Activated T-cell treated with anti-CD3 and anti-CD28 coated beads, Interleukin-2, amount 50 U/mL, for 48 hours (primary cell): ENCODE measurements at places on chromosomes 7 and 10.

- no peak for DNase-seq
These were observed 217.1 kb upstream of the ZMIZ1 start for GRCh38 chr10:78851647-78852046.

- no peak for DNase-seq
These were observed 111.7 kb downstream of the LARP4B start for GRCh38 chr10:819816-820215.

GRCh38 chr7:6395898-6396595, 51.7 kb downstream of the DAGLB start:
- DNase-seq = no peak

- no peak for DNase-seq
These were observed 64.0 kb downstream of the CDK14 start for GRCh38 chr7:90660100-90660499.

DNA sequence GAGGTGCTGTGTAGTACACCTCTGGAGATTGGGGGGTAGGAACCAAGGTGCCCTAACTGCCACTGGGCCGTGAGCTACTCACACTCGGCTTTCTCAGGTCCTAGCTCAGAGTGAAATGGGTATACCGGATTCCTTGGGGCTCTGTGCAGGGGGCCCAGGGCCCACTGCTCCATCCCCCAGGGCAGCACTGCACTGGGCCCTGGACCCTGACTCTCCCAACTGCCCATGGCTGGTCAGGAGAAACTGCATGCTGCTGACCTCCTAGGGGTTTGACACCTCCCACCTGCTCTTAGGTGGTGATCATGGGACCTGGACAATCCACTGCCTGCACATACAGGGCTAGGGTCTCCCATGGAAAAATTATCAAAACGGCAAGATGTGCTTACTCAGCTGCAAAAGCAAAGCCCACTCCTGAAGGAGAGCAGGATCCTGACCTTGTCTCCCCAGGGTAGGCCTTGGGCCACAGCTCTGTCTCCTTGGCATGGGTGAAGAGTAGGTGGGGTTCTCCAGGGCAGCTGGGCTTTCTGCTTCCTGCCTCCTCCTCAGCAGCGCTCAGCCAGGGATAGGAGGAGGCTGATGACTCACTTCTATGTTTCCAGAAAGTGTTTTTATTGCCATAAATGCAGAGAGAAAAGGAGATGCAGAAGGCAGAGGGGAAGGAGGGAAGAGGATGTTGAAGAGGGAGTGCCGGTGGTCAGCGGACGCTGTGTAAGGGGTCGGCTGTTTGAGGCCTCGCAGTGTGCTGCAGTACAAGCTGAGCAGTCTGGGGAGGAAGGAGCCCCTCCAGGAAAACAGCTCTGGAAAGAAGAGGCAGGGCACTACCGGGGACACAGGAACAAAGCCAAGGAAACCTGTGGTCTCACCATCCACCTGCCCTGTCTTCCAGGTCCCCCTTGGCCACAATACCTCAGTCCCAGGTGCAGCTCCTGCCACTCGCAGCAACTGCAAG, 107.8 kb downstream of the ARHGAP22 start:
- no peak for DNase-seq

DNA sequence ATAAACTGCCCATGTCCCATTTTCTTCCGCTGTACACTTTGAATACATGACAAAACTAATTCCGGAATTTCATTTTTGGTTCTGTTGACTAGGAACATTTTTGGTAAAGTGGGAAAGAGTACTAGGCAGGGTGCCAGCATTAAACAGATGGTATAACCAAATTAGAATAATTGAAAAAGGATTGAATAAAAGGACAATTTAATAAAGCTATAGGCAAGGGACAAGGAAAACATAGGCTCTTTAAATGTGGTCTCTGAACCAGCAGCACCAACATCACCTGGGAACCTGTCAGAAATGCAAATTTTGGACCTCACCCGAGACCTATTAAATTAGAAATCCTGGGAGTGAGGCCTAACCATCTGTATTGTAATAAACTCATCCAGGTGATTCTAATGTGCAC, 376.9 kb downstream of the LRRTM3 start:
- DNase-seq = no peak

- no peak for DNase-seq
These were observed 225.9 kb upstream of the INHBA start for GRCh38 chr7:41928781-41929180.

GRCh38 chr10:35508647-35509046, 96.5 kb upstream of the GJD4 start:
- no peak for DNase-seq

DNA sequence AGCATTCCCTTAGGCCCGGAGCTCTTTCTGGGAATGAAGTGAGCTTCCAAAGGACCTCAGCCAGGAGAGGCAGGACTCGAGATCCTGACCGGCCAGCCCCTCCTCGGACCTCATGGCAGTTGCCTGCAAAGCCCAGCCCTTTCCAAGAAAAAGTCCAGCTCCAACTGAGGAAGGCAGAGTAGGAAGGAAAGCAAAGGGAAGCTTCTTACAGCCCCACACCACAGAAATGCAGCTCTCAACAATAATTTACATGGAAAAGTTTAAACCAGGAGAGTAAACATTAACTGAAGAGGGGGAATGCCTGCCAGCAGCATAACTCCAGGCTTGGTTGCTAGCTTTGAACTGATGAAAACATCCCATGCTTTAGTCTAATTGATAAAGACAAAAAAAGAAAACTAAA, 153.9 kb upstream of the PFKP start:
- no peak for DNase-seq

GRCh38 chr7:77710861-77711260, 14.6 kb downstream of the RSBN1L start:
- no peak for DNase-seq

DNA sequence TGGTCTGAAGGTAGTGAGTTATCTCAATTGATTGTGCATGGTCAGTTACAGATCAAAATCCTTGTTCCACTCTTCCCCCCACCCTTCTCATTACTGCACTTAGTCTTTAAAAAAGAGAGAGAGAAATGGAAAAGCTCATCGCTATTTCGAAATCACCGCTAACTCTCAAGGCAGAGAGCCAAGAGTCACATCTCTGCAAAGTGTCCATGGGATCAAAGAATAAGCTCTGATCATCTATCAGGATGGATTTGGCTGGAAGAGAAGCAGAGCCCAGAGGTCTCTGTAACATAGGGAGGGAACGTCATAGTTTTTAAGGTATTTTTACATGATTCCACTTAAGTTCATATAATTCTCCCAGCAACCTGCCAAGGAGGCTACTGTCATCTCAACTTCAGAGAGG, 30.0 kb upstream of the MYH16 start:
- no peak for DNase-seq

- no peak for DNase-seq
These were observed 40.4 kb downstream of the NPVF start for GRCh38 chr7:25187932-25188331.

DNA sequence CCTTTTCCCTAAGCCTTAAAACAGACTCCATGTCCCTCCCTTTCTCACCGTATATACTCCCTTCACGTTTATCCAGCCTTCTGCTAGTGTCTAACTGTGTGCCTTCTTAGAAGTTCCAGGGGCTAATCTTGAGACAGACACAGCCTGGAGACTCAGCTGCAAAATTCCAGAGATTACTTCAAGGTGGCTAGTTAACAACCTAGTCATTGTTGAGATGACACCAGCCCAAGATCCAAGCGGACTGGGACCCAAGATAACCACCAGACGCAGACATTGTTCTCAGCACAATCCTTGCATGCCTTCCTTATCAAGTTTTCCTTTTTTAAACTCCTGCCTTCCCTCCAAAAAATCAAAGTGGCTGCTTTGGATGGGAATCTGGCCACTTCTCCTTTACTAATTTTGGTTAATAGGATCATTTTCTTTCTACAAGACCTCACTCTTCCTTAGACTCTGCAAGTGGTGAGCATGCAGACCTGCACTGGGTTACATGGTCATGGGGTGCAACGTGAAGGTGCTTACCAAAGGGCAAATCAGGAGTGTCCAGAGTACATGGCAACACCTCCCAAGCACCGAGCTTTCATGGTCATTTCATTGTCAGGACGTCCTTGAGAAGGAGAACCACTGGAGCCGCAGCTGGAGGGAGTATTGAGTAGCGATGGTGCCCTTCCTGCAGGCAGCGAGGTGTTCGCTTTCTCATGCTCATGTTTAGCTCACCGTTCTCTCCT, 69.7 kb downstream of the ANLN start:
- no peak for DNase-seq

DNA sequence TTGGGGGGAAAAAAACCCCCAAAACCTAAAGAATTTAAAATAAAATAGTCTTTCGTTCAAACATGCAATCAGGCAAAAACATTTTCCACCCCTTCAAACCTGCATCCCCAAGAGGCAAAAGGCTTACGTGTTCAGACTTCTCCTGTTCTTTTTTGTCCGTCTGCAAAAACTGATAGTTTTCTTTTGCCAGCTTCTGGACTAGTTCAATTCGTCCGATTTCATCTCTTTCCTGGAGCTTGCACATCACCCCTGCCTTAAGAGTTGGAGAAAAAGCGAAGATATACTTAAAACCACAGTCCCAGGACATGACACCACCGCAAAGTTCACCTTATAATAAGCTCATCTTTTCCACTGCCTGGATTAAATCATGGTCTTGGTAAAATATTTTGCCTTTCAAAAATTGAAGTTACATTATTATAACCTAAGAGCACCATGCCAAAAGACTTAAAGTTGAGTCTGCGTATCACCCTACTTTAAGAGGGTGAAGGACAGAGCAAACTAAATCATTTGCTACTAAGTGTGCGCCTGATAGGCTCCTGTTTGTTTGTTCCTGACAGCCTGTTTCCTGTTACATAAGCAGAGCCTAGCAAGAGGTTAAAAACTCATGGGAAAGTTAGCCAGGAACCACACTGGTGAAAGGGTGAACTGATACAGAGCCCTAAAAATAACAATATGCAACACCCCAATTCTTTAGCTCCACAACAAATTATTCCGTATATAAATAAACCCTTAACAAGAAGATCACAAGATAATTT, 137.0 kb downstream of the RAPGEF5 start:
- DNase-seq = no peak

DNA sequence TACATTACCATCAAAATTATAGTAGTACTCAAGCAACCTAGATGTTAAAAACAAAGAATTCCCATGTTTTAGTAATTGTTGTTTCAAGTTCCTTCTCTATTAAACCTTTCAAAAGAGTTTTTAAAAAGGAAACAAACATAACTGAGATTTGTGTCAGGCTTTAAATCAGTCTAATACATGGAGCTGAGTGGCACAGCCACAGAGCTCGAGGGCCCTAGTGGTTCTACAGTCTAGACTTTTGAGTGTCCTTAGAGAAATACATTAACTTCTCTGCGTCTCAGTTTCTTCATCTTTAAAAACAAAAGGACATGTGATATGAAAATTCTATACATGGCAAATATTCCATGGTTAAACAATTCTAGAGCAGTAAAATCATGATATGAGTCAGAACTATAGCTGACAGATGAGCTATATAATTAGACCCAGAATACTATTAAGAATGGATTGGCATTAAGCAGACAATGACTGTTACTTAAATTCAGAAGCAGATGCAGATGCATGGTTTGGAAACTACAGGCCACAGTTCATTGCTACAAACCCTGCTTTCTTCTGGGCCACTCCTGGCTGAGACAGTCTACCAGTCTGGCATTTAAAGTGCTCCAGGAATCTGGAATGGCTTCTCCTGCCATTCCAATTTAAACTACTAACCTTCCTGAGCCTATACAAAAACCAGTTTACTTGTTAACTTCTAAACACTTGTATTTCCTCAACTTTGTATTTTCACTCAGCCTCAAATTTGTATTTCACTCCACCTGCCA, 77.4 kb downstream of the EPC1 start:
- DNase-seq = no peak

GRCh38 chr7:117021366-117021765, 68.1 kb downstream of the ST7 start:
- no peak for DNase-seq

GRCh38 chr10:85558533-85558932, 808.1 kb downstream of the GRID1 start:
- DNase-seq = no peak

DNA sequence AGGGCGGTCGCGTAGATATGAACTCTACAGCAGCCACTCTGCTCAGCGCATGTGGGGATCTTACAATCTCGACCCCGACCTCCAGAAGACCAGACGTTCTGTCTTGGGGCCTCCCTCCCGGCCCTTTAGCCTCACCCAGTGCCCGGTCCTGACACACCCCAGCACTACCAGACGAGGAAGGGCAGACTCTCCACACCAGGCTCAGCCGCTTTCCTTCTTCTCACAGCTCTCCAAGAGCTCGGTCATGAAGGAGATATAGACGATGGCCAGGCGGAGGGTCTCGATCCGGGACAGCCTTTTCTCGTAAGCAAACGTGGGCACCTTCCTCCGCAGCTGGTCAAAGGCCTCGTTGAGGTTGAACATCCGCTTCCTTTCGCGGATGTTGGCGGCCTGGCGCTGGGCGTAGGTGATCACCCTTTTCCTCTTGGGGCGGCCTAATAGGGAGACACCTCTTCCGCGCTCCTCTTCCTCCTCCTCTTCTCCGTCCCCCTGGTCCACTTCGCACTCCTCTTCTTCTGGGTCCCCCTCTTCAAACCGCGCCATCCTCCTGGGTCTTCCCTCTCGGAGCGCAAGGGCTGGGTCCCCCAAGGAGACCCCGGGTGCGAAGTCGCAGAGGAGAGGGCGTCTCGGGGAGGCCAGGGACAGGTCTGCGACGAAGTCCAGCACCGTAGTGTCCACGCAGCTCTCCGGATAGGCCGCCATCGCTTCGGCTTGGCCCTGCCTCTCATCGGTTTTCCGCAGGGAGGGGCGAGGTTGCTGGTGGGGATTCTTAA, at the start of gene FERD3L:
Gene FERD3L (minus strand): TSS at position 761 of the 773 bp plus-strand sequence. CDS start 59 bp downstream, at position 702.
- no peak for DNase-seq

DNA sequence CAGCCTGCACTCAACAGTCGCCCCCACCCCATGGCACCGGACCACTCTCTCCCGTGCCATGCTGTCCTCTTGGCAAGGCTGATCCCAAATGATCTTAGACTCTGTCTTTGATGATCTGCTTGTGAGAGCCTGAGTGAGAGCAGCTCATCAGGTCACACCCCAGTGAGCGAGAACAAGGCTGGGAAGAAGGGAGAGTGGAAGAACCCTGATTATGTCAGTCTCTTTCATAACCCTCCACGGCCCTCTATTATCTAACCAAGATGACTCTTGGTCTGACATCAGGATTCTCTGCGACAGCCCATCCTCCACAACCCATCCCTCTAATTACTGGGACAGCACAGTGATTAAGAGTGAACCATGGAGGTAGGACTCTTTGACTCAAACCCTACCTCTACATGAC, 53.1 kb upstream of the C7orf33 start:
- no peak for DNase-seq
